Esophagus squamous epithelium (tissue), 5 donors: ENCODE measurements at places on chromosomes 2 and 18. TPM values are rescaled to one million over a fixed set of nuclear protein-coding genes. Genes with fewer than 3 reads are reported as not detected.

- DNase-seq = no peak
Observed at GRCh38 chr2:6968319-6969100, 51.3 kb downstream of the RNF144A start.

- DNase-seq = no peak
Observed at GRCh38 chr2:46329803-46330775, 32.9 kb downstream of the EPAS1 start.

DNA sequence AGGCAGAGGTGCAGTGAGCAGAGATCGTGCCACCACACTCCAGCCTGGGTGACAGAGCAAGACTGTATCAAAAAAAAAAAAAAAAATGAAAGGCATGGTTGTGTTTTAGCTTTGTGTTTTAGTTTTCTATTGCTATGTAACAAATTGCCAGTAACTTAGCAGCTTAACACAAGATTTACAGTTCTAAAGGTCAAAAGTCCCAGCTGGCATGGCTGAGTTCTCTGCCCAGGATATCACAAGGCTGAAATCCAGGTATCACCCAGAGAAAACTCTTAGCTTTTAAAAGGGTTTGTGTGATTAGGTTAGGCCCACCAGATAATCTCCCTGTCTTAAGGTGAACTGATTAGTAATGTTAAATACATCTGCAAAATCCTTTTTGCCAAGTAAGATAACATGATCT, 107.7 kb upstream of the YPEL5 start:
- DNase-seq = no peak

DNA sequence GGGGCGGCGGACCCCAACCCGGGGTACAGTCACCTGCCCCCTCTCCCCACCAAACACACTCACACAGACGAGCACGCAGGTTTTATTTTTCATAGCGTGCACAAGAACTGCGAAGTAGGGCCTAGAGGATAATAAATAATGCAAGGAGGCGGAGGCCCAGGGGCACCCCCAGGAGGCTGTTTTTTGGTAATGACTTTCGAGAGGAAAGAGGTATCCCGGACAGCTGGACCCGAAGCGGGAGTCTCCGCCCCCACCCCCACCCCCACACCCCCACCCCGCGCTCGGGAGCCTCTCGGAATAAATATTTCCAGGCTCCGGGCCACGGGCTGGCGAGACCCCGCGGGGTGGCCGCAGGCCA, 3.4 kb downstream of the CYP26B1 start:
- no peak for DNase-seq

GRCh38 chr18:65934874-65935273, 184.1 kb downstream of the CDH7 start:
- no peak for DNase-seq

The TXNL1 gene
- total RNA-seq = 41.2 TPM

The ARHGAP15 gene
- 3.3 TPM for total RNA-seq

The ASIC4 gene
- not detected for total RNA-seq

The LOXHD1 gene
- total RNA-seq = 0.19 TPM

DNA sequence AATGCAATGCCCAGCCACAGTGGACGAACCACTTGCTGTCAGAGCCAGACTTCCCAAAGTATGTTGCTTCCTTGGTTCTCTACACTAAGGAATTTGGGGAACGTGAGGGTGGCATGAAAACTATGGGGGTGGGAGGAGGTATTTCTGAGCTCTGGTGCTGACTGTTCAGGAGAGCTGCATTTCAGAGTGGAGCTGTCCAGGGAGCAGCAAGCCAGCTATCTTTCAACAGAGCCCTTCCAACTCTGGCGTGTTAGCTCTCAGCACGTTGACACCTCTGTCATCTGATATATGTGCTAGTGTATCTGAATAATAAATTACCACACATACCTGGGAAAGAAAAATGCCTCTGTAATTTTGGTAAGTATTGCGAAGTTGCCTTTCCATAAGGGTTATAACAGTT, 66.1 kb downstream of the SAP130 start:
- no peak for DNase-seq

The FEV gene
- 2.1 TPM for total RNA-seq

The CRYGD gene
- not detected for total RNA-seq

GRCh38 chr2:240655931-240656886, 26.5 kb downstream of the AQP12B start:
- no peak for DNase-seq

- DNase-seq = no peak
Observed at GRCh38 chr2:239276851-239277250, 124.0 kb downstream of the HDAC4 start.

GRCh38 chr18:72811047-72811446, 56.7 kb downstream of the NETO1 start:
- no peak for DNase-seq

- no peak for DNase-seq
Observed at GRCh38 chr2:96916646-96917543, 47.0 kb upstream of the SEMA4C start.

The OTOF gene
- 0.56 TPM for total RNA-seq

DNA sequence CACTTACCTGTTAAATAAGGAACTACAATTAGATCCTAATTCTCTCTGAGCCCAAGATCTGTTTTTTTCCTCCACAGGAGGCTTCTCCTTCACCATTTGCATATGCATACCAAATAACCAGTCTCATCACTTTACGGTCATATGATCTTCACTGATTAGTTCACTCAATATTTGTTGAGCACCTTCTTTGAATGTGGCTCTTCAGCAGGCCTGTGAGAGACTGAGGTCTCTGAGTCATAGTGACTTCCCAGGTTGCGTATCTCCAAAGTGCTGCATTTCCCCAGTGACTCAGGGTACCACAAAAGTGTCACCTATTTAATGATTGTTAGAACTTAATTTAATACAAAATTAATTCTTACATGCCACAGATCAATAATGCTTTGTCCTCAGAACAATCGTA, 108.8 kb upstream of the TRIB2 start:
- DNase-seq = no peak

DNA sequence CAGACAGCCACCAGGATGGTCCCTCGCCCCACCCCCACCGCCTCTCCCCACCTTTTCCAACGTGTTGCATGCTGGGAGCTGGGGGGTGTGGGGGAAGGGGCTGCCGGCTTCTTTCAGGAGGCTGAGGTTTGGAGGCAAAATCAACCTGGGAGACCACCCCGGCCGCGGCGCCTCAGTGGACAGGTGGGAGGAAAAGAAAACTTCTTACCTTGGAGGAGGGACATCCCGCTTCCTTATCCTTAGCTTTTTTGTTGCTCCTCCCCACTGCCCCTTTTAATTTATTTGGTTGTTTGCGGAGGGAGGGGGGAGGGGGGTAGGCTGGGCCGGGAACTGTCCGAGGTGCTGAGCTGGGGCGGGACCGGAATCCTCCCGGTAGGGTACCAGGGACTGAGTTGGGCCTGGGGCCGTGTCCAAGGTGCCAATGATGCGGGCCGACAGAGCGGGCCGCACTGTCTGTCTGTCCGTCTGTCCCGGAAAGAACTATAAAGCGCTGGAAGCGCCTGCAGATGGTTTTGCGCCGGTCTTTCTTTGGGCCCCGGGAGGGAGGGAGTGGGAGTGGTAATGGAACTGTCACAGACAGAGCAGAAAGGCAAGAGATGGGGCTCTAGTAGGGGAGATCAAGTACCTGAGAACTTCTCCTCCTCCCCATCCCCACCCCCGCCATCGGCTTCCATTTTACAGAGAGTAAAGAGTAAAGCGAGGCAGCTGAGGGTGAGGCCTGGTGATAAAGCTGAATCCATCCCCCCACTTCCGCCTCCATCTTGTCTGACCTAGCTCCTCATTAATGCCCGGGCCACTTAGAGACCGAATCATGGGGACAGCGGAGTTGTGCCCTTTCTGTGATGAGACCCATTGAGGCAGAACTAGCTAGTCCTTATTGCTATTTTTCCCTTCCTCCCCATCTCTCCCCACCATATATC, 2.4 kb downstream of the CDK5R2 start:
- no peak for DNase-seq

DNA sequence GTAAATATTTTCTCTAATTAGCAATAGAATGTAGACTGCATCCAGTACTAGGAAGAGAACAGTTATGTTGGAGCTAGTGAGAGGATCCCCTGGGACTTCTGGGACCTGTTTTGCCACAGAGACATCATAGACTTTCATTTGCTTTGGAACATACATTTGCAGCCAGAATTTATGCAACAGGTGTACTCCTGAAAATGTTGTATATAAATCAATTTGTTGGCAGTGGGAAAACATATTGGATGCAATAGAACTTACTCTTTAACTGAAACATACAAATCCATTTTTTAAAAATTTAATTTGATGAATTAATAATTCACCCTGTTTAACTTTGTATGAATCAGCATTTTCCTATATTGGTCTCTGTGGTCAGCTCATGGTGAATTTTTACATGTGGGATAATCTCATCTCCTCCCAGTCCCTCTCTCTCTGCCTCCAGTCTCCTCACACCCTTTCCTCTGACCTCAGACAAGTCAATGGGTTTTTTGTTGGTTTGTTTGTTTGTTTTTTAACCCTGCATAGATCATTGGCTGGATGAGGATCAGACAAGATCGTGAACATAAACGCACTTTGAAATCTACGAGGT, 263.0 kb downstream of the LPIN1 start:
- no peak for DNase-seq

- DNase-seq = no peak
Observed at GRCh38 chr18:56003720-56004088, 415.7 kb upstream of the TCF4 start.

GRCh38 chr2:115880558-115880957, 1438.1 kb downstream of the DPP10 start:
- no peak for DNase-seq

The AOX1 gene
- total RNA-seq = 69.4 TPM

The MROH2A gene
- 0.83 TPM for total RNA-seq

GRCh38 chr2:176892676-176893226, 319.8 kb upstream of the HNRNPA3 start:
- no peak for DNase-seq

GRCh38 chr2:127097471-127097765, 9.5 kb downstream of the BIN1 start:
- DNase-seq = no peak

The EMILIN1 gene
- total RNA-seq = 11.9 TPM

DNA sequence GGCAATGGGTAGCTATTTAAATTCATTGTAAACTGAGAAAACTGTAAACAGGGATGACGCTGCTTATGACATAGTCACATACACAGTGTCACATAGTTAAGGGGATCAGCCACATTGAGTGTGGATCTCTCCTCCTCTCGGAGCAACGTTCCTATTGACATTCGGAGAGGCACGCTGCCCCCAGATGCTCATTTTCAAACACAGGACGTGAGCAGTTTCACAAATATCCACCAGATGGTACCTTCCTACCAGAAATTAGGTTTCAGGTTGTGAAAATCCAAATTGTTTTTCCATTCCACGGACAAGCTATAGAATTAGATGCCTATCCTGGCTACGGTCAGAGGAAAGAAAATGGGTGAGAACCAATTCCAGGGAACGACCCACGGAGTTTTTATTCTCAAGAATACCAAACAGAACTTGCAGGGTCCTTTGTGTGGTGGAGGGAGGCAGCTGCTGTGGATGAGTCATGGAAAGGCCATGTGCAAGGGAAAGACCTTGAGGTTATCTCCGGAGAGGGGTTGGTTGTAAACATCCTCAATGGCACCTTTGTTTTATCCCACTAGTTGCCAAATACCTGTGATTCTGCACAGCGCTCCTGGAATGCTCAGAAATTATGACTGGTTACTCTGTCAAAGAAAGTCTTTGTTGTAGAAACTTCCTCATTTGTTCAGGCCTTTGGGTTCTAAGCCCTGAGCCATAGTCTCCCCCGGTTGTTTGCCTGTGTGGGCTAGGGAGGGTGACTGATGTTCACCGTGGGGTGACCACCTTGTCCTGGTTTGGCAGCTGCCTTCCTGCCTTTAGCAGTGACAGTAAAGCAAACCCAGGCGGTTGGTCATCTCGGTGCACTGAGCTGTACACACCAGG, 88.0 kb downstream of the ACTR3 start:
- DNase-seq = no peak

GRCh38 chr18:8561123-8561910, 47.9 kb upstream of the RAB12 start:
- DNase-seq = no peak

DNA sequence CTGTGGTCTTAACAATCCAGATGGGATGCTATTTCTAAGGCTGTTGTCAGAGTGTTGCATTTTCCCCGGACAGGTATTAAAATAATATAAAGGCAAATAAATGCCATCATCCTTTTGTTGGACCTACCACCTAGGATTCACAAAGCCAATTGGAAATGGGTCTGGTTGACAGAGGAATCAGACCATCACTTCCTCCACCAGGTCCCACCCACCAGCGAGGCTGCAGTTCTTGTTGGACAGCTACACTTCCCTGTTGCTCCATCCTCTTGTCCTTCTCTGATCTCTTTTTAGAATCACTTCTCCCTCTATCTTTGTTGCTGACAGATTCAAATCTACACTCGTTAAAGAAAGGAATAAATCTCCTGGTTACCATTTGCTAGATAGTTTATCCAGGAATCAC, 1.1 kb downstream of the TMEM169 start:
- no peak for DNase-seq

The CCDC138 gene
- 9.2 TPM for total RNA-seq

- DNase-seq = no peak
Observed at GRCh38 chr2:133312038-133312729, 256.1 kb downstream of the NCKAP5 start.
